ENCODE measurements at places on chromosomes 3 and 15. TPM values are rescaled to one million over a fixed set of nuclear protein-coding genes. Genes with fewer than 3 reads are reported as not detected.

The GOLGA8S gene
- total RNA-seq, result not detected

The ROPN1 gene
- not detected for total RNA-seq

The UBE2E2 gene
- 40.7 TPM for total RNA-seq

The WDR93 gene
- total RNA-seq, result not detected

The ADPRH gene
- 6.8 TPM for total RNA-seq

The FGF7 gene
- 157 TPM for total RNA-seq
